ENCODE measurements at places on chromosomes 4 and X.

GRCh38 chrX:151704041-151704663 is 8.9 kb downstream of the PRRG3 start:
- no peak for DNase-seq

GRCh38 chr4:184937745-184938144 is 80.5 kb upstream of the HELT start:
- no peak for DNase-seq

GRCh38 chr4:84099599-84099998 is 399.5 kb downstream of the NKX6-1 start:
- DNase-seq, result no peak

- no peak for DNase-seq
Measured at GRCh38 chr4:97911236-97911906, 231.9 kb downstream of the STPG2 start.

- no peak for DNase-seq
Measured at GRCh38 chr4:141009931-141010330, 123.3 kb downstream of the RNF150 start.
